ENCODE measurements at places on chromosomes 12 and 14.

- no peak for DNase-seq
These were observed 2.9 kb downstream of the NEK9 start for GRCh38 chr14:75123991-75124390.

- no peak for DNase-seq
These were observed 104.3 kb upstream of the MAX start for GRCh38 chr14:65206448-65207096.

DNA sequence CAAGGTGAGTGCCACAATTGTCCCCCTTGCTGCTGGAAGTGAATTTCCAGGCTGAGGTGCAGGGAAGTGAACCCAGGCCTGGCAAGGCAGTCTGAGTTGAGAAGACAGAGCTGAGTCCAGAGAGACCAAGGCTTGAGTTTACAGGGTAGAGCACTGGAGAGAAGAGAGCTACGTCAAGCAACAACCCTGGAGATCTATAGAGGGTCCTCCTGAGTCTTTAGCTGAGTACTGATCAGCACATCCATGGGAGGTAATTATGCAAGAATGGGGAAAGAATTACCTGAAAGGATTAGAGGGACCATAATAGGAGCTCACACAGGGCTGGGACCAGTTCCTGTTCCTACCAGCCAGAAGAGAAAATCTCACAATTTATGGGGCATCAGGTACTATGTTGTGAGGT is 190.7 kb downstream of the NEDD1 start:
- DNase-seq, result no peak

DNA sequence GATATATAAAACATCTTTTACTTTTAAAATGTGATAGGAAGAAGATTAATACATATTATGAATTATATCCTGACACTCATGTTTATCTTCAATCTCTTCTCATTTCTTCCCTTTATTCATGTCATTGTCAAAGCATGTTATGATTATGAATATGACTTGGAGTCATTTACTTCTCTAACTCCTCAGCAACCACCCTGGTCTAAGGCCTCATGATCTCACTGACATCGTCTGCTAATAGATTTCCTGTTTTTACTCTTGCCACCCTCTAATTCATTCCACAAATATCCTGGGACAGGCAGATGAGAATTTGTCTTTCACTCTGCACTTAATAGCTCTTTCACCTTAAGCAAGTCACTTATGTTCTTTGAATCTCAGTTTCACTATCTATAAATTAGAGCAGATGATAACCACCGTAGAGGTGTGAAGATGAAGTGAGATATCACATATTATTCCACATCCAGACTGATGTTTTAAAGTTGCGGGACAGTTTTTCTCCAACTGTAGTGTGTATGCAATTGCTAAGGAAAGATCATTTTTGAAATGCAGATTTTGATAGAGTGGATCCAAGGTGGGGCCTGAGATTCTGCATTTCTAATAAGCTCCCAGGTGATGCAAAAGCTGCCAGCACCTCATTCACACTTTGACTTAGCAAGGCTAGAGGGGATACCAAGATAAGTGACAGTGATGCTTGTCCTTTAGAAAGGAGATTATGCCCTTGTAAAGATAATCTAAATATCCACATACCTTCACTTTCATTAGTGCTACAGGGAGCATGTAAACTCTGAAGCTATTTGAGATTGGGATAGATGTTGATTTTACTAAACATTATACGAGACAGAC is 3.3 kb upstream of the IAPP start:
- no peak for DNase-seq

DNA sequence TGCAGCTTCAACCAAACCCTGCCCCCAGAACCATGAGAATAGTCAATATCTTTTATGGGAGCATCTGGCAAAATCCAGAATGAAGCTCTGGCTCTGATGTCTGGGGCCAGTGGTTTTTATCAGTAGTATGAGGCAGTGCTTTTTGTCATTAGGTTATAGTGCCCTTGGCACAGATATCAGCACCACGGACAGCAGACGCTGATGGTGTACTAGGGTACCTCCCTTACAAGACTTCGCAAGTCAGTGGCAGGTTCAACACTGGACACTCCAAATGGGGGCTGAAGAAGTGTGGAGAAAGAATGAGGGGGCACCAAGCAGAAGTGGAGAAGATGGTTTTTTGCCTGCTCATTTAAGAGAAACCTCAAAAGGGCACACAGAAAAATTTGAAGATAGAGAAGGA is 68.2 kb upstream of the E2F7 start:
- DNase-seq, result no peak

- DNase-seq, result no peak
These were observed 56.2 kb downstream of the NELL2 start for GRCh38 chr12:44819884-44820283.

GRCh38 chr12:62426089-62426488 is 40.5 kb upstream of the MON2 start:
- DNase-seq, result no peak

- no peak for DNase-seq
These were observed 128.8 kb downstream of the LMNTD1 start for GRCh38 chr12:25424211-25424731.

- no peak for DNase-seq
These were observed 26.1 kb upstream of the GPR68 start for GRCh38 chr14:91270619-91271018.

- no peak for DNase-seq
These were observed 34.3 kb downstream of the TXNRD1 start for GRCh38 chr12:104249898-104250297.

DNA sequence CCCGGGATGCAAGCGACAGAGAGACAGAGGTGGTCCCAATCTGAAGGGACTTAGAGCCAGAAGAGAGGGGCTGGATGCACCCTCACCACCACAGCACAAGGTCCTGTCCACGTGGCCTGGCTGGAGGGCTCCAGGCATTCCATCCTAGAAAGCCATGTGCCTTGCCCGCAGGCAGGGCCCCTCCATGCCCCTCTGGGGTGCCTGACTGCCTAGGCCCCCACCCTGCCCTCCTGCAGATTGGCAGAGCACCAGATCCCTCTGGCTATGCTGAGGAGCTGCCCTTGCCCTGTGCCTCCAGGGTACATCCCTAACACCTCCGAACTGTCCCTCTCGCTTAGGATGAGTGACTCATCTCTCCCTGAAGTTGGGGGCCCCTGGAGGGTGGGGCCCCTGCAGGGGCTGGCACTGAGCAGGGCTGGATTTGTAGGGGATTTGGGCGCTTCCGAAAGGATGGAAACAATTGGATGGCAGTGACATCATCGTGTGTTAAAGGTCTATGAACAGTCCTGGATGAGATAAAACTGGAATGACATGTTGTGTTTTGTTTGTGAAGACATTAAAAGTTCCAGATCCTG is 50.9 kb downstream of the CHGA start:
- DNase-seq, result no peak

- no peak for DNase-seq
These were observed 8.6 kb upstream of the USP15 start for GRCh38 chr12:62251609-62251958.

GRCh38 chr12:83140135-83140534 is 453.4 kb downstream of the TMTC2 start:
- no peak for DNase-seq

DNA sequence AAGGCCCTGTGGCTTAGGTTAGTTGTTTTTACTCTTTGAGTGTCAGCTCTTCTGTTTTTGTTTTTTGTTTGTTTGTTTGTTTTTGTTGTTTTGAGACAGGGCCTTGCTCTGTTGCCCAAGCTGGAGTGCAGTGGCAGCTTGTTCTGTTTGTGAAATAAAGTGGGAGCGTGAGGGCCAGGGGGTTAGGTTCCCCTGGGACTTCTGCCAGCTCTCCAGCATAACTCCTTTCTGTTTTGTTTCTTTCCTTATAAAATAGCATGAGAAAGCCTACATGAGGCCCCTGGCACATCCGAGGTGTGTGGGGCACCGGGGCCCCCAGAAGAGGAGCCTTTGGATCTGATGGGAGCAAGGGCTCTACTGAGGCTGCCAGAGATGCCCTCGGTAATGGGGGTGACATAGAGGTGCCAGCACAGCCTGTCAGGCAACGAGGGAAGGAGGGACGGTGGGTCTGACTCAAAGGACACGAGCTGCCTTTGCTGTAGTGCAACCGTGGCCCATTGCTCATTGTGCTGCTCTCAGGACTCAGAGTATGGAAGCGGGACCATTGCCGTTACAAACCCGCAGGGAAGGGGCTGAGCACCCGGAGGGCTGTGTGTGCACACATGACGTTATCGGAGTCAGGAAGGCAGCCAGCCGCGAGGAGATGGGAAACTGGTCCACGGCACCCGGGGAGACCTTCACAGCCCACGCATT is 9.1 kb upstream of the SERPINA11 start:
- DNase-seq, result no peak

DNA sequence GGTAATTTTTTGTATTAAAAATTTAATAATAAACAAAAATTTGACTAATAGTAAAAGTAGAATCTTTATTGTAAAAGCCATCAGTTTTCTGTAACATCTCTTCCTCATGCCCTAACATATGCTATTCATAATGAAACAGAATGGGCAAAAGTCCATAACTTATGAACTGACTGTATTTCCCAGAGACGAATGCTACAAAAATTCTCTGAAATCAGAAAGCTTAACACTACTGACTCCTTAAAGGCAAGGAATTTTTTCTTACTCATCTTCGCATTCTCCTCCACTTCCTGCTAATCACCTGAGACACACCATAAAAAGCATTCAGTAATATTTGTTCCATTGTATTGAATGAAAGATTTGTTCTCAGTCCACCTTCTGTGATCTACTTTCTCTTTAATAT is 17.6 kb downstream of the MON2 start:
- DNase-seq, result no peak

- DNase-seq, result no peak
These were observed 1.1 kb upstream of the USP15 start for GRCh38 chr12:62258941-62259630.

GRCh38 chr12:19110221-19110940 is 19.2 kb upstream of the PLEKHA5 start:
- no peak for DNase-seq

DNA sequence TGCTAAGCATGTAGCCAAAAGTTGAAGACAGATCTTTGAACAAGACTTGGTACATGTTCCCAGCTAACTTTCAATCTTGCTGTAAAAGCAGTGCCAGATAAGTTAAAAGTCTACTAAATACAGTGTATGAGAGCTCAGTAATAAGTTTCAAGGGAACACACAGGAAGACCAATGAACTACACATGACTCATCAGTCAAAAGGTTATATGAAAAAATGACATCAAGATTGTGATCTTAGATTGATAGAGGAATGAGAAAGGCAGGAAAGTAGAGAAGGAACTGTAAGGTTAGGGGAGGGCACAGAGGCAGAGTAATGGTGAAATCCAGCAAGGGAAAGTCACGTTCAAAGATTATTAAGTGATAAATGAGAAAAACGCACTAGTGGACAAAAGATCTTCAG is 249.9 kb upstream of the FLRT2 start:
- no peak for DNase-seq

GRCh38 chr12:66775871-66776270 is 97.0 kb upstream of the GRIP1 start:
- DNase-seq, result no peak

DNA sequence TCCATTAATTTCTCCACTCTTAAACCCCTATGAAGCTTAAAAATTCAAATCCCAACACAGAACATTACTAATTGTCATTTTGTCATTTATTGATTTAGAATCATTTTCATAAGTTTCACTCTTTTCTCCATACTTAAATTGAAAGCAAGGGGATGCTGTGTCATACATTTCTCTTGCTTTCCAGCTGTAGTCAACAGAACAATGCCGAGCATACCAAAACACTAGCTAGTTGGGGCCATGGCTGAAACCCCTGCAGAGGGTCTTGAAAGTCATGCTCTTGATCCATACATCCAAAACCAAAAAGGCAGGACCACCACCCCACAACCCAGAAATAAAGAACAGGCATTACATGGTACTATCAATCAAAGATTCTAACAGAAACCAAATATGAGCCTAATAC is 9.0 kb downstream of the EXOC5 start:
- DNase-seq, result no peak

All from NK-92 treated with Interleukin-12 subunit alpha and Interleukin-12 subunit beta, amount 100 ng/mL, for 24 hours (cell line).